ENCODE measurements at places on chromosomes 3 and 15.

DNA sequence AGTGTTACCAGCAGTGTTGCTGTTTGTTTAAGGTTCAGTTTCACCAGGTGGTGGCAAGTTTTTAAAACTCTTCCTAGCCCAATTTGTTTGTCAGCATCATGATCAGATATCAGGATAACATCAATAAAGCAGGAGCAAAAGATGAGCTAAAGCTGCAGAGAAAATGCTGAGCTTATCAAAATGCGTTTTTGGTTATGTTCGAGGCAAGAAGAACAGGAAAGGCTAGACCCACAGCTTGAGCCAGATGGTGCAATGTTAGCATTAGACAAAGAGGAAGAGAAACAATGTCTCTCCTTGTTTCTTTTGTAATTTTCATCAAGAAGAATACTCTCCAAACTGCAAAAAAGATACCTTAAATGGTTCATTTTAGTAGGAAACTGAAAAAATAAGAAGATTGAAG, 66.2 kb downstream of the THRB start:
- H3K4me3 ChIP-seq, result no peak overlapping the region
- no peaks in the 10 kb centered on the region for H3K4me1 ChIP-seq
- no peak for DNase-seq
- no peaks in the 10 kb centered on the region for H3K36me3 ChIP-seq
- H3K27ac ChIP-seq, result no peak overlapping the region

GRCh38 chr3:111351334-111351733, 190.7 kb upstream of the CD96 start:
- no peaks in the 10 kb centered on the region for H3K27me3 ChIP-seq
- H3K27ac ChIP-seq, result no peak overlapping the region
- no peaks in the 10 kb centered on the region for H3K4me1 ChIP-seq

DNA sequence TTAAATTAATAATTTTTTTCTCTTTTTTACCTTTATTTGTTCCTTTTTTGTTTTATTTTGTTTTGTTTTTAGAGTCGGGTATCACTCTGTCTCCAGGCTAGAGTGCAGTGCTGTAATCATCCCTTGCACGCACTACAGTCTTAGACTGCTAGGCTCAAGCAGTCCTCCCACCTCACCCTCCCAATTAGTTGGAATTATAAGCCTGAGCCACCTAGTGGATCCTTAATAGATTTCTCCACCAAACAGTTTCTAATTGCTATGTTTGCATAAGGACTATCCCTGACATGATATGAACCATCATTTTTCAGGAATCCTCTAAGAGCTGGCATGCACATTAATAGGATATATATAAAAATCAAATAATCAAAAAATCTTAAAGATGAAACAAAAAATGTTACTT, 993.2 kb downstream of the OTOL1 start:
- H3K36me3 ChIP-seq, result no peaks in the 10 kb centered on the region
- no peaks in the 10 kb centered on the region for H3K4me1 ChIP-seq
- H3K27ac ChIP-seq, result no peak overlapping the region
- no peak for DNase-seq

DNA sequence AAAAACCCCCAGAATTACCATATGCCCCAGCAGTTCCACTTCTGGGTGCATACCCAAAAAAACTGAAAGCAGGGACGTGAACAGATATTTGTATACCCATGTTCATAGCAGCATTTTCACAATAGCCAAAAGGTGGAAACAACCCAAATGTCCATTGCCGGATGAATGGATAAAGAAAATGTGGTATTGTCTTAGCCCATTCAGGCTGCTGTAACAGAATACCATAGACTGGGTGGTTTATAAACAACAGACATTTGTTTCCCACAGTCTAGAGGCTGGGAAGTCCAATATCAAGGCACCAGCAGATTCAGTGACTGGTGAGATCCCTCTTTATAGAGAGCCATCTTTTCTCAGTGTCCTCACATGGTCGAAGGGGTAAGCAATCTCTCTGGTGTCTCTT, 182.1 kb upstream of the ANKRD28 start:
- DNase-seq, result no peak
- H3K36me3 ChIP-seq, result no peaks in the 10 kb centered on the region
- no peaks in the 10 kb centered on the region for H3K4me1 ChIP-seq
- H3K27ac ChIP-seq, result no peak overlapping the region
- no peak overlapping the region for H3K4me3 ChIP-seq
- H3K27me3 ChIP-seq, result no peaks in the 10 kb centered on the region

DNA sequence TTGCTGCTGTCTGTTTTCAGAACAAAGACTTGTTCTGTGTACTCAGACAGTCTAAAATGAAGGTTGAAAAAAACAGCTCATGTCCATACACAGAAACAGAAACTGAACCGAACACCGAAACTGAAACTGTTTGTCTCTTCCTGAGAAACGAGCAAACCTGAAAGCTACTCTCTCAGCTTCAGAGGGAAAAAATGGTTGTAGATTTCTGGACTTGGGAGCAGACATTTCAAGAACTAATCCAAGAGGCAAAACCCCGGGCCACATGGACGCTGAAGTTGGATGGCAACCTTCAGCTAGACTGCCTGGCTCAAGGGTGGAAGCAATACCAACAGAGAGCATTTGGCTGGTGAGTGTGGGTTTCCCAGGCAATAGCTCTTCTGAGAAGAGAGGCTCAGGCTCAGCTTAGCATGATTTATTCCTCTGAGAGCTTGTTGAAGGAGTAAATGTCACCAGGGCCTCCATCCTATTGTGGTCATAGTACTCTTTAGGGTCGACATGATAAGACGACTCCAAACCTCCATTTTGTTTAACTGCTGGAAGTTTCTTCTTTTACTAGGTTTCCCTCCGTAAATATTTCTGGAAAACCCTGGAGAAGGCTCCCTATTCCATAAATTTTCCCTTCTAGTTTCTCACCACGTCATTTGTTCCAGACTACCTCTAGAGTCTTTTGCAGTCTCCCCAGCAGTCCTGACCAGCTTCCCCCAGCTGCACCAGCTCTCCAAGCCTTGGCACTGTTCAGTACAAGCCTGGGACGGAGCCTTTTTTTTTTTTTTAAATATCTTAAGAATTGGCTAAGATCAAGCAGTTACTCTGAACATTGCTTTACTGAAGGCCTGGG, at the start of gene RTP4:
RTP4 (plus strand) TSS at position 135 of the 838 bp plus-strand sequence; CDS start at position 192, 57 bp downstream.
- H3K4me1 ChIP-seq, result peaks cover 16% of the 10 kb centered on the region
- H3K27ac ChIP-seq, result peak within 1 kb of the TSS; percentile 93
- no peaks in the 10 kb centered on the region for H3K36me3 ChIP-seq
- peak within 1 kb of the TSS; percentile 79 for H3K4me3 ChIP-seq
- peak; percentile 27 for DNase-seq

DNA sequence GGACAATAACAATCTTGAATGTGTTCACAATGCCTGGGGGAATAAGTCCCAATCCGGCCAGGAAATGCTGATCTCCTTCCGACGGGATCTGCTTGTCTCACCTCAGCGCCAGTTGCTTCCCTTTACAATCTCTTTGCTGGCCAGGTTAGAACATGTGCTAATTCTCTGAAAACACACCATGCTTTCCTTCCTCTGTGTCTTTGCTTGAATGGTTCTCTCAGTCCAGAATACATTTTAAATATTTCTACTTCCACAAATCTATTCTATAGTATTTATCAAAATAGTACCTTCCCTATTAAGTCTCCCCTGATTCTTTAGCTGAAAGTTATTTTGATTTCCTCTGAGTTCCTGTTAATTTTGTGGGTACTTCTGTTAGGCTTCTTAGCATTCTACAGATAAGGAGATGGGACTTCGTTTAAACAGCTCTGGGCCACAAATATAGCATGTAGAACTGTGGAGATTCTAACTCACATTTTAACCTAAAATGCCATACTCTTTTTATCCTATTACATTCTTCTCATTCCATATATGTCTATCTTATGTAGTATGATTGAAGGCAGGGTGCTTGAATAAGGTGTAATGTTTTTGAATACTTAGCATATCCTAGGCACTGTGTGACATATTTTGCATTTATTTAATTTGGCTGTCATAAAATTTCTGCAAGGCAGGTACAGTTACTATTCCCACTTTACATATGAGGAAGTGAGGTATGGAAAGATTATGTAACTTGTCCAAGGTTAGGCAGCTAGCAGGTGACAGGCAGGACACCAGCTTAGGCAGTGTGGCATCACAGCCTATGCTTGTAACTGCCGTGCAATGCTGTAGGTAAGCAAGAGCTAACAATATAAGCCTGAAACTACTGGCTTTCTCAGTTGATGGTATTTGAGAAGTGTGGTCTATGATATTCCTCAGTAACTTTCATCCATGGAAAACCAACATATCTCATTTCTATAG, 299.8 kb downstream of the LPP start:
- no peaks in the 10 kb centered on the region for H3K27me3 ChIP-seq
- DNase-seq, result no peak

Measured in T-cell (primary cell).